ENCODE measurements at places on chromosomes 5 and 9.

DNA sequence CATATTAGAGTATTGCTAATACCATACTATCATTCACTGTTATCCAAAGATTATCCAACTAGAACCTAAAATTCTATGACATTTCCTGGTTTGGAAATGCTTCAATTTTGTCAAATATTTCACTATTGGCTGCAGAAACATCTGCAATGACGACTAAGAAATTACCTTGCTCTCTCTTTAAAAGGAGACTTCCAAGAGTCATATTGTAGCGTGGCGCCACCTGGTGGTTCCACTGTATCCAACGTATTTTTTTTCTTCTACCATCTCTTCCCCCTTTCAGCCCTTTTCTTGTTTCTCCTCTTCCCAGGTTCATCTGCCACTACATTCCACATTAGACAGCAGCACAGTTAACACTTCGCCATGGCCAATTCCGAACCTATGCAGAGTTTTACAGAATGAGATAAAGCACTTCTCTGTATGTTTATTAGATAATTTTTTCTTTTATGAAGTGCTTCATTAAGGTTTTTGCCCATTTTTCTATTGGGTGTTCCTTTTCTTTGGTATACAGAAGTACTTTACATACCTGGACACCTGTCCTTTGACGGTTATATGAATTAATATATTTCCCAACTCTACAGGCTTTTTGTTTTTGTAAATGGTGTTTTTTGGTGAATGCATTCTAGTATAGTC lies 153.5 kb downstream of the CDC42SE2 start:
- DNase-seq = peak; percentile 62

DNA sequence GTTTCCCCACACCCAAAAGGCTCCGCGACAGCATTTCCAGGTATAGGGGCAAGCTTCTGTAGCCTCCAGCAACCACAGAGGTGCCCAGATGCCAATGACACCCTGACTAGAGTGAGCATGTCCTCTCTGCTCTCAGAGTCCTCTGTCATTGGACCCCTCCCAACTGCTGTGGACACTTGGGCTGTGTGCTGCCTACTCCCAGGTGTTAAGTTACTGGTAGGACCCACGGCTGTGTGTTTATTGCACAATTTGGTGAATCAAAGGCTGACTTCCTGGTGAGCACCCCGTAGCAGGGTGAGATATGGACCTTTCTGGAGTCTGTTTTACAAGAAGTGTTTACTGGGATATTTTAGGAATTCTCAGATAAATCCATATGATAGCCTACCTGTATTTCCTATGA lies 36.0 kb downstream of the SH3GL2 start:
- no peak for DNase-seq

GRCh38 chr5:36641431-36641830 lies 35.0 kb downstream of the SLC1A3 start:
- DNase-seq = no peak

GRCh38 chr9:15271403-15271802 lies 35.6 kb downstream of the TTC39B start:
- no peak for DNase-seq

GRCh38 chr5:151721087-151721646 lies 34.5 kb upstream of the SPARC start:
- no peak for DNase-seq

GRCh38 chr5:158484150-158484549 lies 615.6 kb downstream of the EBF1 start:
- DNase-seq = no peak

All from right renal pelvis (tissue), 4 donors.